ENCODE measurements at places on chromosomes 1 and 21. TPM values are rescaled to one million over a fixed set of nuclear protein-coding genes. Genes with fewer than 3 reads are reported as not detected.
A peak's percentile ranks its signal among the peaks of the same experiment; 100 is the strongest.

DNA sequence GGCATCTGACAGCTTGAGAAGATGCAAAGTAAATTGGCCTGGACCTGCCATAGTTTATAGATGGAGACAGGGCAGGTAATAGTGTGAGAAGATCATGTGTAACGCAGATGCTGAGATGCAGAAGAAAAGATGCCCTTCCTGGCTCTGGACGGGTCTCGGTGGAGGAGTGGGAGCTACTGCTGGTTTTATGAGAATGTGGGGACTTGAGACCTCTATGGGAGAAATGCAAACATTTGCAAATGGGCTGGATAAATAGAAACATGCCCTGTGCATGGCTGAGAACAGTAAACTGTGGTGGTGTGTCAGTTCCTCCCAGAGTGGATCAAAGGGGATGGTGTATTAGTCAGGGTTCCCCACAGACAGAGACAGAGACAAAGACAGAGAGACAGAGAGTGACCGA is 21.9 kb downstream of the UBASH3A start:
- DNase-seq, result peak; percentile 67

GRCh38 chr1:209770636-209771415 is 13.5 kb downstream of the C1orf74 start:
- DNase-seq, result no peak

ERRFI1 gene
- 1.0 TPM for total RNA-seq

DNA sequence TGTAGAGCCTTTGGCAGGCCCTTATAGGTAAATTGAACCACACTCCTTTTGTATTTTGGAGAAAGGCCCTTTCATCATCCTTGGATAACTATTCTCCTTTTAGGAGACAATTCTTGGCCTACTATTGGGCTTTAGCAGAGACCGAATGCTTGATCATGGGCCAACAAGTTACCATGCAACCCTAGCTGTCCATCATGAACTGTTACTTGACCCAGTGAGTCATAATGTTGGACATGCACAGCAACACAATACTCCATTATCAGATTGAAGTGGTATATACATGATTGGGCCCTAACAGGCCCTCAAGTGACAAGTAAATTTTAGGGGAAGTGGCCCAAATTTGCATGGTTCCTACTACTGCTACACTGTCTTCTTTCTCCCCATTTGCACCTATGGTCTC is 84.4 kb downstream of the CATSPERE start:
- no peak for DNase-seq

DNA sequence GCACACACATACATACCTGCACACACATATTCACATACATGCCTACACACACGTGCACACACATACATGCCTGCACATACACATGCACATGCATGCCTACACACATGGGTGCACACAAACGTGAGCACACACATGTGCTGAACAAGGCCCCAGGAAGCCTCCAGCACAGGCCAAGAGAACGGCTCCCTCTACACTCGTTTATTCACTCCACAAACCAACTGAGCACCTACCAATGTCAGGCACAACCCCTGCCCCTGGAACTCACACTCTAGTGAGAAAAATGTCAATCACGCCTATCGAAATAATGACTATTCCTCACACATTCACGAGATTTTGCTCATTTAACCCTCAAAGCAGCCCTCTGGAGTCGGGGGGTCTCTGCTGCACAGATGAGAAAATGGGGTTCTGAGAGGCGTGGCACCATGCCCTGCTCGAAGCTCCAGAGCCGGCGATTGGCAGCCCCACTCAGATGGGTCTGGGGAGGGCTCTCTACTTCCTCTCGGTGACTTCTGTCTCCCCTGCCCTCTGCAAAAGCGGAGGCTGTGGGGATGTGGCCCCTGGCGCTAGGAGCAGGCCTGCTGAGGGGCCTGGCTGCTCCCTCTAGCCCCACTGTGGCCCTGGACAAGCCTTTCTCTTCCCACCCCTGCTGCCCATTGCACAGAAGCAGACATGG is 90.2 kb upstream of the RUNX3 start:
- DNase-seq, result no peak

DNA sequence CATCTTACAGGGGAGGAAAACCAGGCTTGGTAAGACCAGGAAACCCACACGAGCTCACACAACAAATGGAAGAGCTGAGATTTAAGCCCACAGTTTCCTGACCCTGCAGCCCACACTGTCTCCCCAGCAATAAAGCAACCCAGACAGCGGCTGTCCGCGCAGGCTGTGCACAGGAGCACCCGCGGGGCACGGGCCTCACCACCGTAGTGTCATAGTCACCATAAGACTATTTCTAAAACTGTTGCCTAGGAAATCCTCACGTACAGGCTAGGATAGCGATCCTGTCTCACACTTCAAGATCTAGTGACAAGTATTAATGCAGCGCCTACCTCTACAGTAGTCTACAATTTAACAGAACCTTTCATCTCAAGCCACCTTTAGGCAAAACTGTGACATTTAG is 54.0 kb upstream of the SYT6 start:
- DNase-seq, result no peak

DNA sequence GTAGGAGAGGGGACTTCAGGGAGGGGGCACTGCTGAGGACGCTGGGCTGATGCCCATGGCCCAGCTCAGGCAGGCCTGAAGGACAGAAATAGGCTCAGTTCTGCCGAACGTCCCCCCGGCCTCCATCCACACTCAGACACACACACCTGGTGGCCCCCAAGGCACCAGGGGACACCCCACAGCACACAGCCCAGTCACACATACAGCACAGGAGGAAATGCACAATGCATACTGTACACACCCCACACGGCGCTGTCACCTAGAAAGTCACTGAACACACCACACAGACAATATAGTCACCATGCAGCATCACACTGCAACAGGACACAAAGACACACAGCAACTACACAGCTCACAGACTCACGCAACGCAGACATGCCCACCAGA is 562 bp downstream of the SYTL1 start:
- no peak for DNase-seq

GRCh38 chr1:247468481-247469140 is 10.7 kb upstream of the OR2B11 start:
- DNase-seq, result no peak

GBP6 gene
- total RNA-seq, result 0.23 TPM

DNA sequence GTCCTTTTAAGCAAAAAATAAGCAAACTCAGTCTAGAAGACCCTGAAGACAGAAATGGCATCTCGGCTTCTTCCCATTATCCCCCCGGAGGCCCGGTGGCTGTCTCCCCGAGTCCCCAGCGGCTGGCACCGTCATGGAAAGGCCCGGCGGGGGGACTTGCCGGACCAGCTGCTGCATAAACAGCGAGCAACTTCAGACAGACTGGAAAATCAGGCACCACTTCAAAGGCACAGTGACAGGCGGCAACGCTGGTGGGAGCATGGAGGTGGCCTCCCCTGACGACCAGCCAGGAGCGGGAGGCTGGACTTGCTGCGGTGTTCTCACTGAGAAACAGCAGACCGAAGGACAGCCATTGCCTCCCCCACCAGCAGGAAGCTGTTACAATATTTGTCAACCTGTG is 18.4 kb upstream of the C1QA start:
- no peak for DNase-seq

CATSPERE gene
- 1.4 TPM for total RNA-seq

- no peak for DNase-seq
Observed at GRCh38 chr1:168977618-168978017, 128.9 kb upstream of the ATP1B1 start.

DNA sequence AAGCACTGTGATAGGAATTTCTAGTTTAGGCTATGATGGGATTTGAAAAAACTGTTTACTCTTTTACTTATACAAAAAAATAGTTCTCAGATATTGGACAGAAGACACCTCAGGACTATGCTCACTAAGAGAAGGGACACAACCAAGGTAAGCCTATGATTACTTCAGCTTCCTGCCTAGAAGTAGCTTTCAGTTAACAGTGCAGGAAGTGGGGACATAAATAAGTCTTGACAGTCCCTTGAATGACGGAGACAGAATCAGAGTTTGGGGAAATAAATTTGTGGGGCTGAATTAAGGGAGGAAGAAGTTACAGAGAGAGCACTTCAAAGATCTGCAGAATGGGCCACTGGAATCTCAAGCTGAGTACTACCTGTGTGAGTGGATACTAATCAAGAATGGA is 53.8 kb upstream of the OLFM3 start:
- no peak for DNase-seq

GRCh38 chr1:28740118-28740517 is 3.4 kb downstream of the YTHDF2 start:
- DNase-seq, result no peak

PPM1J gene
- not detected for total RNA-seq

DNA sequence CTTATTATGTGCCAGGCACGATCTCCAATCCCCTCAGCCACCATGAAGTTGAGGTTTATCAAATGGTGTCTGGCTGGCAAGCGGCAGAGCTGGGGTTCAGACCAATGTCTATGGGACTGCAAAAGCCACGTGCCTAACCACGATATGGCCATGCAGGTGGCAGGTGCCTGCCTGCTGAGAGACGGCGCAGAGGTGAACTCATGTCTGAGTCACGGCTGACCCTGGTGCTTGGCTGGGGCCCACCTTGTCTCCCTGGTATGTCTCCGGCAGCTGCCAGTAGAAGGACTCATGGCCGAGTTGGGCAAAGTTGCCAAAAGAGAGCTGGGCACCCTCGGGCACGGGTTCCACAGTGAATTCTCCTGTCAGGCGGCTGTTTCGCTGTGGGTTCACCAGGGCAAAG is 59.9 kb downstream of the LDLRAD2 start:
- no peak for DNase-seq

LINGO4 gene
- total RNA-seq, result 0.52 TPM

GRCh38 chr1:247165674-247166073 is 6.1 kb downstream of the ZNF124 start:
- DNase-seq, result no peak

- no peak for DNase-seq
Observed at GRCh38 chr1:7109901-7110300, 324.6 kb downstream of the CAMTA1 start.

- DNase-seq, result no peak
Observed at GRCh38 chr1:185719021-185719420, 15.2 kb upstream of the HMCN1 start.

ST6GALNAC5 gene
- not detected for total RNA-seq

DNA sequence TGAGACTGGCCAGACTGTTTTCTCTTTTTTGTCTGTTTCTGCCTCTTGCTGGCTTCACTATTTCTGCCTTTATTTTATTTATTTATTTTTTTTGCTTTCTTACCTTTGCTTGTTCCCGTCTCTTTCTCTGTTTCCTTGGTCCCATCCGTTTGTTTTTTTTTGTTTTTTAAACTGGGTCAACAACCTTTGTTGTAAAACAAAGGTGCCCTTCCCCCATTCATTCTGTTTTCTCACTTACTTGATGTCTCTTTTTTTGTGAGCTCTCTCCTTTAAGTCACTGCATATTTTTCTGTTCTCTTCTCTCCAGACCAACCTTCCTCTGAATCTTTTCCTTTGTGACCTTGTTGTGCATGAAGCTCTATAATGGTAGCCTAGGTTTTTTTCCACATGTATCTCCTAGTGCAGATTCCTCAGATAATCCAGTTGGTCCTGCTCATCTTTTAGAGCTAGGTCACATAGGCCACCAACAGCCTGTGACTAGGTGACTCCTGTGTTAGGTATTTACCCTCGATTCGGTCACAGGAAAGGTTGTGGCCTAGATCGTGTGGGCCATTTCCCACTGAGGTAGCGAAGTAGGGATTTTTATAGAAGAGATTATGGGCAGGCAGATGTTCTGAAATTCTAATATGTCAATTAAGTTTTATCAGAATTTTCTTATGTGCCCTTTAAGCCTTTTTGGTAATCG is 15.9 kb downstream of the GNAI3 start:
- no peak for DNase-seq

GRCh38 chr1:163796394-163796821 is 474.7 kb downstream of the NUF2 start:
- no peak for DNase-seq

GRCh38 chr1:150890033-150890416 is 3.1 kb downstream of the CTXND2 start:
- DNase-seq, result peak; percentile 19

GRCh38 chr1:231860221-231861088 is 233.9 kb downstream of the DISC1 start:
- no peak for DNase-seq

HOOK1 gene
- 19.2 TPM for total RNA-seq

SLC25A34 gene
- 4.2 TPM for total RNA-seq

GRCh38 chr1:208551633-208552320 is 307.6 kb upstream of the PLXNA2 start:
- DNase-seq, result no peak

DNA sequence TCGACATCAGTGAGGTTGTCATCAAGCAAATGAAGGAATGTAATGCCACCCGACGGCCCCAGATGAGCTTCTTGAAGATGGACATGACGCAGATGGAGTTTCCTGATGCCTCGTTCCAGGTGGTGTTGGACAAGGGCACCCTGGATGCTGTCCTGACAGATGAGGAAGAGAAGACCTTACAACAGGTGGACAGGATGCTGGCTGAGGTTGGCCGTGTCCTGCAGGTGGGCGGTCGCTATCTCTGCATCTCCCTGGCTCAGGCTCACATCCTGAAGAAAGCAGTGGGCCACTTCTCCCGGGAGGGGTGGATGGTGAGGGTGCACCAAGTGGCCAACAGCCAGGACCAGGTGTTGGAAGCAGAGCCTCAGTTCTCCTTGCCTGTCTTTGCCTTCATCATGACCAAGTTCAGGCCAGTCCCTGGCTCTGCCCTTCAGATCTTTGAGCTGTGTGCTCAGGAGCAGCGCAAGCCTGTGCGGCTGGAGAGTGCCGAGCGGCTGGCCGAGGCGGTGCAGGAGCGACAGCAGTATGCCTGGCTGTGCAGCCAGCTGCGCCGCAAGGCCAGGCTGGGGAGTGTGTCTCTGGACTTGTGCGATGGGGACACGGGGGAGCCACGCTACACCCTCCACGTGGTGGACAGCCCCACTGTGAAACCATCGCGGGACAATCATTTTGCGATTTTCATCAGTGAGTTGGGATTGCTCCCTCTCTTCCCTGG is 2.5 kb downstream of the METTL13 start:
- DNase-seq, result no peak

RSPH1 gene
- total RNA-seq, result not detected

- no peak for DNase-seq
Observed at GRCh38 chr1:205421798-205422197, at the start of gene LEMD1. LEMD1 (minus strand) TSS chr1:205422056; CDS start chr1:205420536, 1,520 bp downstream.
